HCT116 (cell line): ENCODE measurements at places on chromosomes 4 and X.

- no peak for DNase-seq
- no peak overlapping the region for H3K4me3 ChIP-seq
- peaks cover 23% of the 10 kb centered on the region for H3K27me3 ChIP-seq
- no peaks in the 10 kb centered on the region for H3K4me1 ChIP-seq
These were observed 52.9 kb downstream of the TMEM150C start for GRCh38 chr4:82508806-82509428.

- H3K4me1 ChIP-seq, result no peaks in the 10 kb centered on the region; the same call in 1 of the 2 replicates
- H3K4me3 ChIP-seq, result peak overlapping the region; percentile 60
- no peak for DNase-seq
- peak overlapping the region; percentile 59; the same call in 1 of the 2 replicates for H3K27ac ChIP-seq
- H3K36me3 ChIP-seq, result no peaks in the 10 kb centered on the region
These were observed 602 bp downstream of the PRKX start for GRCh38 chrX:3712870-3713224.

DNA sequence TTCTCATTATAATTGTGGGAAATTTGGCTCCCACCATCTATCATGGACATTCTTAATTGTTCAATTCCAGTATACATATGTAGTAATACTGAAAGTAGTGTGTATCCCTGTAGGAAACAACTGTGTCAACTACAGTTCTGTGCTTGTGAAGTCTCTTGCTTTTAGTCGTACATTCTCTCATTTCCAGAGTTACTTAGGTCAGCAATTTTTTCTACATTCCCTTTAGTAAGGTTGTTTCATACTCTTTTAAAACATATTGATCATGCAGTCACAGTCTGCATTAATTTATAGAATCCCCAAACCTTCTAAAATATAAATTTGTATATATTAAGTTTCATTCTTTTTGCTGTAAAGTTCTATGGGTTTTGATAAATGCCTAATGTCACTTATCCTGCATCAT lies 289.2 kb upstream of the PCDH10 start:
- DNase-seq, result no peak
- no peaks in the 10 kb centered on the region for H3K36me3 ChIP-seq
- no peaks in the 10 kb centered on the region for H3K4me1 ChIP-seq

DNA sequence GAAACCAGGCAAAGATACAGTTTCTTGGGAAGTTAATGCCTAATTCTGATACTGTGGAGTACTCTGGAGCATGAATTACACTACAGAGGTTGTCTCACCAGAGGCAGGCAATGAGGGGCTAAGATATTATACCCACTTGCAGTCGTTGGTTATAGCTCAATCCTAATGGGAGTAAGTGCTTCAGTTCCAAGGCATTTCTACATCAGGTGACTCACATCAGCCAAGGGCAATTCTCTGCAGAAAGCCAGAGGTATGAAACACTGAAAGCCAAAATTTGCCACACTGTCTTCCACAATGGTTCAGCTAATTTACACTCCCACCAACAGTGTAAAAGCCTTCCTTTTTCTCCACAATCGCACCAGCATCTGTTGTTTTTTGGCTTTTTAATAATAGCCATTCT lies 174.0 kb upstream of the IL15 start:
- no peak overlapping the region for H3K4me3 ChIP-seq
- DNase-seq, result no peak
- no peaks in the 10 kb centered on the region for H3K27me3 ChIP-seq
- H3K36me3 ChIP-seq, result no peaks in the 10 kb centered on the region

DNA sequence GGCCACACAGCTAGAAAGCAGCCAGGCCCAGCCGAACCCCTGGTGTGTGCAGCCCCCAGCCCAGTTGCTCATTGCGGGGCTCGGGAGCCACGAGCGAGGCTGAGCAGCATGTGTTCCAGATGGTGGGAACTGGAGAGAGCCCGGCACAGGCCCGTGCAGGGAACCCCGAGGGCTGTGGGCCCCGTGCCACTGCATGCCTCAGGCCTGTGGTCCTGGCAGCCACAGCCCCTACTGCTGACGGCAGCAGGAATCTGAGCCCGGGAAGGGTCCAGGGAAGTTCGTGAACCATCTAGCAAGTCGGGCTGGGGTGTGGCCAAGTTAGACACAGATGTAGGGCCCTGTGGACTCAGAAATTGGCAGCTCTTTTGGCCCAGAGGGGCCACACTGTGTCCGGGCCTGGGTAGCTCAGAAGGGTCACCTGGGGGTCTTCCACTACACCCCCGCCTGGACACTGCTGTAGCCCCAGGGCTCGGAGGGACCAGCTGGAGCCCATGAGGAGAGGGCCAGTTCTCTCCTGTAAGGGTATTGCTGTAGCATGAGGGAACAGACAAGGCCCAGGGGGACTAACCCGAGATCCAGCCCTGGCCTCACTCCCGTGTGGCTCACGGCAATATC lies 12.1 kb downstream of the HTRA3 start:
- H3K4me3 ChIP-seq, result no peak overlapping the region
- no peaks in the 10 kb centered on the region for H3K36me3 ChIP-seq
- H3K27ac ChIP-seq, result no peak overlapping the region
- DNase-seq, result no peak
- peaks cover 11% of the 10 kb centered on the region for H3K4me1 ChIP-seq

GRCh38 chr4:174156239-174156826 lies 127.1 kb downstream of the FBXO8 start:
- no peaks in the 10 kb centered on the region for H3K4me1 ChIP-seq
- DNase-seq, result peak; percentile 48
- no peak overlapping the region for H3K4me3 ChIP-seq
- H3K27ac ChIP-seq, result no peak overlapping the region
